Heart right ventricle (tissue), 16 donors: ENCODE measurements at places on chromosomes 16 and 17.

- DNase-seq, result no peak
These were observed 168.5 kb upstream of the RPH3AL start for GRCh38 chr17:521183-521525.

DNA sequence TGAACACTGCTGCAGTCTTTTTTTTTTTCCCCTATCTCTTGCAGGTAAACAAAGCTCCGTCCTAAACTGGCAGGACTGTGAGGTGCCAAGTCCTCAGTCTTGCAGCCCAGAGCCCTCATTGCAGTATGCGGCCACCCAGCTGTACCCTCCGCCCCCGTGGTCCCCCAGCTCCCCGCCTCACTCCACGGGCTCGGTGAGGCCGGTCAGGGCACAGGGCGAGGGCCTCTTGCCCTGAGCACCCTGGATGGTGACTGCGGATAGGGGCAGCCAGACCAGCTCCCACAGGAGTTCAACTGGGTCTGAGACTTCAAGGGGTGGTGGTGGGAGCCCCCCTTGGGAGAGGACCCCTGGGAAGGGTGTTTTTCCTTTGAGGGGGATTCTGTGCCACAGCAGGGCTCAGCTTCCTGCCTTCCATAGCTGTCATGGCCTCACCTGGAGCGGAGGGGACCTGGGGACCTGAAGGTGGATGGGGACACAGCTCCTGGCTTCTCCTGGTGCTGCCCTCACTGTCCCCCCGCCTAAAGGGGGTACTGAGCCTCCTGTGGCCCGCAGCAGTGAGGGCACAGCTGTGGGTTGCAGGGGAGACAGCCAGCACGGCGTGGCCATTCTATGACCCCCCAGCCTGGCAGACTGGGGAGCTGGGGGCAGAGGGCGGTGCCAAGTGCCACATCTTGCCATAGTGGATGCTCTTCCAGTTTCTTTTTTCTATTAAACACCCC is 13.8 kb downstream of the IL34 start:
- DNase-seq, result no peak

DNA sequence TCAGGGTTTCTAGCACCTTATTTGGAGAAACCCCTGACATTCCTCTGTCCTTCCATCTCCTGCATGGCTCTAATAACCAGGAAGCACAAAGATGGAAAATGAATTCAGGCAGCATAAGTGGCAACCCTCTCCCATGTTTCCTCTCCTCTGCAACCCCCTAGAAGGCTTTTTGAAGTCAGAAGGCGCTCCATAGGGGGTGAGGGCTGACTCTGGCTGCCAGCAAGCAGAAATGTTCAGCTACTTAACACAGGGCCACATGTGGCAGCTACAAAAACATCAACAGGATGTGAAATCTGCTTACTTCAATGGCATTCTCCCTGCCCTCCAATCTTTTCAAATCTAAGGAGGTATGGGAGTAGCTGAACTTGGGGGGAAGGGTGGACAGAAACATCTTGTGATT is 55.2 kb upstream of the IRX5 start:
- DNase-seq, result no peak

GRCh38 chr16:63244631-63245030 is 1208.4 kb upstream of the CDH8 start:
- no peak for DNase-seq

GRCh38 chr16:30096862-30097563 is 1.0 kb upstream of the YPEL3 start:
- no peak for DNase-seq

DNA sequence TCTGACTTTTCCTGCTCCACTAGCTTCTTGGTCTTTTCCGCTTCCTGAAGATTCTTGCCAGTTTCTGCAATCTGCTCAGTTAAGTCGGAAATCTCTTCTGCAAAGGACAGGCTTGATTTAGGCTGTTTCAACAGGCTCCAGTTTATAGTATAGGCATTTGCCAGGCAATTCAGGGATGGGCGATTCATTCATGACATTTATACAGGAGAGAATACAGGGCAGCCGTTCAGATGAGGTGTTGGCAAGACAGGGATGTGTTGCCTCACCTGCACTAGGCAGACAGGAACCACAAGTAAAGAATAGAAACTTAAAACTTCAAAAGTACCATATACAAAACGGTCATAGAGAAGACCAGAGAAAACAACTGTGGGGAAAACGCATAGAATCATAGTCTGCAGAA is 61.7 kb downstream of the MYH13 start:
- no peak for DNase-seq

GRCh38 chr16:66621973-66622372 is 17.5 kb downstream of the CMTM3 start:
- DNase-seq, result no peak

- DNase-seq, result peak; percentile 86
These were observed 179.7 kb downstream of the RAB11FIP4 start for GRCh38 chr17:31570951-31571892.

DNA sequence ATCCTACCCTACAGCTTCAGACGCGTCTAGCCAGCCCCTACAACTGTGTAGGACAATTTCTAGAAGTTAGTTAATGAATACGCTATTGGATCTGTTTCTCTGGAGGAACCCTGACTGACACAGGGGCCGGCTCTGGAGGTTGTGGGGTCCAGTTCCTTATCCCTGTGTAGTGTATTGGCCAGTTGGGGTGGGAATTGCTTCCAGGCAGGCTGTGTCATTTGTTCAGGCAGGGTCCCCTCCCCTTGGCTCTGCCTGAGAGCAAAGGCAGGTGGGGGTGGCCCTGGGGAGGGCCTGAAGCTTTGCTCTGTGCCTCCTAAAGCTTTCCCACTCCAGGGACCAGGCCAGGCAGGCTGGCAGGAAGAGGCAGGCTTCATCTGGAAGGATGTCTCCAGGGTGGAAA is 11.7 kb upstream of the CETP start:
- no peak for DNase-seq

DNA sequence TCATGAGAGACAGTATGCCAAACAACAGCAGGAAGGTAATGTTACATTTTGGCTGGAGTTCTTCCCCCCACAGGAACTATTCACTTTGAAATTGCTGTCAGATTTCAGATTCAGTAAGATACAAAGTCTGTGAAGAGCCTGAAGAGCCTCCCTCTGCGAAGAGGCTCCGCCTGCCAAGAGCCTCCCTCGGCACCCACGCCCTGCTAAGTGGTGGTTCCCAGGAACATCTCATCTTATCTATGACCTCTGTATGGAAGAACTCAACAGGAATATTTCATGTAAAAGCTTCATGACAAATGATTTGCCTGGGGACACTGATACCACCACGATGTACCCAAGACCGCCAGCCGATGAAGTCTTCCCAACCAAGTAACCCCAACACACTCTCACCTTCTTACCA is 3.2 kb downstream of the ZC3H7A start:
- DNase-seq, result peak; percentile 26

GRCh38 chr17:80474231-80474960 is 2.0 kb downstream of the NPTX1 start:
- no peak for DNase-seq

DNA sequence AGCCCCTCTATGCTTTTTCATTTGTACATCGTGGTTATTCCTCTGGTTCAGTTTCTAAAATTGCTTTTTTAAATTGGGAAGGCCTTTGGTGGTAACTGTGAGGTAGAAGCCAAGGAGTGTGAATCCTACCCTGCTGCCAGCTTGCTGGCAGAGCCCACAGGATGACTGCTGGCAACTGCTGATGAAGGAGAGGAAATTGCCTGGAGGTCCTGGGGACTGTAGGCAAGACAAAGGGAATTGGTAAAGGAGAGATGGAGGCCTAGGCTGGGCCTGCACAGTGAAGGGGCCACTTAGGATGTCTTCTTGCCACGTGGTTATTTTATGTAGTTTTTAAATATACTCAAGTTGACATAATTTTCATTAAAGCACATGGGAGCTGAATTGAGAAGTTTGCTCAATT is 15.8 kb downstream of the C17orf58 start:
- DNase-seq, result no peak

- no peak for DNase-seq
These were observed 102.8 kb upstream of the AXIN2 start for GRCh38 chr17:65664266-65664665.

GRCh38 chr17:30218799-30219198 is 16.7 kb downstream of the SLC6A4 start:
- DNase-seq, result no peak

GRCh38 chr17:2110436-2110835 is 55.5 kb downstream of the HIC1 start:
- DNase-seq, result no peak

- no peak for DNase-seq
These were observed 153.5 kb upstream of the CDC42EP4 start for GRCh38 chr17:73465130-73465952.
